Right renal cortex interstitium (tissue), 3 donors: ENCODE measurements at places on chromosomes 12 and 14.

GRCh38 chr12:6950401-6950801, 755 bp upstream of the PTPN6 start:
- no peak for DNase-seq

DNA sequence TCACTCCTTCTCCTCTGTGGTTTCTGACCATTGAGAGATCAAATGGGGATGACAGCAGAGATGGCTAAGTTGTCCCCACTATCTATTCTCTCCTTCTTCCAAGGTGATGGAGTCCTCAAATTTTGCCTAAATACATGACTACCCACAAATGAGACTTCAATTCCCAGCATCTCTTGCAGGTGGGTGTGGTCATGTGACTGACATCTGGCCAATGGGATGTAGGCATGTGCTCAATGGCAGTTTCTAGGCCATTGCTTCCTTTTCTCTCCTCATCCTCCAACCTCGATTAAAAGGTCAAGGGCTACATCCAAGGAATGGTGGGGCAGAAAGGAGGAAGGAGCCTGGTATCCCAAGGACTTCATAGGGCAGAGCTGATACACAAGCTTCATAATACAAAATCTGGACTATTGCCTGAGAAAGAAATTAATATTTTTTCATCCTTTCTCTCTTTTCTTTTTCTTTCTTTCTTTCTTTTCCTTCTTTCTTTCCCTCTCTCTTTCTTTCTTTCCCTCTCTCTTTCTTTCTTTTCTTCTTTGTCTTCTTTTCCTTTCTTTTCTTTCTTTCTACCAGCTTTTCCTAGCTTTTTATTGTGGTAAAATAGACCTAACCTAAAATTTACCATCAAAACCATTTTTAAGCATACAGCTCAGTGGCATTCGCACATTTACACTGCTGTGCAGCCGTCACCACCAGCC, 100.9 kb upstream of the PRB2 start:
- no peak for DNase-seq

- no peak for DNase-seq
Observed at GRCh38 chr14:99602788-99603415, 1.1 kb downstream of the CCDC85C start.

- no peak for DNase-seq
Observed at GRCh38 chr14:96688629-96689028, 108.6 kb upstream of the VRK1 start.

DNA sequence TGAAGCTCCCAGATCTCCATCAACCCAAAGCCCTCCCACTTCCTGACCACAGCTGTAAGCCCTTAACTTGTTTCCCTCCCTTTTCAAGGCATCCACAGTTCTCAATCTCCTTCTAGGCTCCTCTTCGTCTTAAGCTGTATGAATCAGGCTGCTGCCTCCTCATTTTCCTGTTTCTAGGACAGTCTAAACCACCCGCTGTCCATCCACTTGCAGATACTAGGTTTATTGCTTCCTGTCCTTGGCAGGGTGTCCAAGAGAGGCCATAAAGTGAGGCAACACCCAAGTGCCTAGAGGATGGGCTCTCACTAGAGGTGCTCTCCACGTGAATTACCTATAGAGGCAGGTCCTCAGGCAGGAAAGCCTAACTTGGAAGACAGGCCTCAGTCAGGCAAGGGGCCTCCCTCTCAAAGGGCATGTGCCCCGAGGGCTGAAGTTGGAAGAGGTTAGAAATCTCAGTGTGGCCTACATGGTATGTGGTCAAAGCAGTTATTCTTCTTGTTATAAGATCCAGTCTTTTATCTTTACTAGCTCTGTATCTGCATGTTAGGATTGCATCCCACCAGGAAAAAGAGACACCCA, 8.8 kb upstream of the TMEM106C start:
- DNase-seq, result no peak

- no peak for DNase-seq
Observed at GRCh38 chr12:42590330-42590934, 886 bp upstream of the PRICKLE1 start.

- no peak for DNase-seq
Observed at GRCh38 chr14:63088865-63089264, 43.6 kb upstream of the KCNH5 start.

- DNase-seq, result no peak
Observed at GRCh38 chr12:29763301-29763683, 20.4 kb downstream of the TMTC1 start.

GRCh38 chr14:50362764-50363713, 33.6 kb downstream of the CDKL1 start:
- DNase-seq, result no peak

DNA sequence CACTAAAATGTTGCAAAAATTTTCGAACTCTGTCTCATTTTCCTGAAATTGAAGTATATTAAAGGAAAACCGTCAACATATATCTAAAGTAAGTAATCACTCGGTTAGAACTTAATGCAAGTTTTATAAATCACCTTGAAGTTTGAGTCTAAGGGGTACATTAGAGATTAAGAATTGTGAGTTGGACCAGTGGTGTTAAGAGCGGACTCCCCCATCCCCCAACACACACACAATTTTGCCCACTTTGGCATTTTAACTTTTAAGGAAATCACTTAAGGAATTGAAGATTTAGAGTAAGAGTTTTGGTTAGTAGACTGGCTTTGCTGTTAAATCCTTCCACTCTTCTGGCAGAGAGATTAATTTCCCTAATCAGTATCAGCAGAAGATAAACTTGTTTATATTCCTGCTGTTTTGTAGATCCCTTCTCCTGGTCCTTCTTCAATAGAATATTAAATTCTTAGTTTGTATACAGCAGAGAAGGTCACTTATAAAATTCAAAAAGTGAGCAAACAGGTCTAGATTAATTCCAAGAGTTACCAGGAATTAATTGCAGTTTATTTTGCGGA, 1.5 kb downstream of the HIF1A start:
- DNase-seq, result no peak

DNA sequence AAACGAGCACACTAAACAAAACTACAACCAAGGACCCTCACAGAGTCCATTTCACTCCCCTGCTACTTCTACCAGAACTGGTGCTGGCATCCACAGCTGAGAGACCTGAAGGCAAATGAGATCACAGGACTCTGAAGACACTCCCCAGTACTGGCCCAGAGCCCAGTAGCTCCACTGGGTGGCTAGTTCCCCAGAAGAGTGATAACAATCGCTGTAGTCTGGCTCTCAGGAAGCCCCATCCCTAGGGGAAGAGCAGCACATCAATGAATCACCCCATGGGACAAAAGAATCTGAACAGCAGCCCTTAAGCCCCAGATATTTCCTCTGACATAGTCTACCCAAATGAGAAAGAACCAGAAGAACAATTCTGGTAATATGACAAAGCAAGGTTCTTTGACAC, 190.7 kb upstream of the BMP4 start:
- no peak for DNase-seq
